ENCODE measurements at places on chromosomes 2 and 18.

DNA sequence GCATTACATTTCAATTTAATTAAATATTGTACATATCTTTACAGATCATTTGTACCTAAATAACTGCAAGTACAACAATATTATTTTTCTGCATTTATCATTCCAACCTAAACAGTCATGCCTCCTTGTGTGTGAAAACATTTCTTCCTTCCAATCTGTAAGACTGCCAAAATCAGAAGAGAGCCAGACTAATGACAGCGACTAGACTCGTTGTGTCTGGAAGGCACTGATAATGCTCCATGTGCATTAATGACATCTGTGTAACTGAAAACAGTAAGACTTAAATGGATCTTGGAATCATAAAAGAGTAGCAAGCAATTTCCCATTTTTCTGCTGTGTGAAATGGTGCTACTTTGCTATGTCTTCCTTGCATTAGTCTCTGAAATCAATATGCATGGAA lies 278.0 kb upstream of the DSEL start:
- H3K4me1 ChIP-seq: no peaks in the 10 kb centered on the region
- DNase-seq: no peak
- H3K36me3 ChIP-seq: no peaks in the 10 kb centered on the region

DNA sequence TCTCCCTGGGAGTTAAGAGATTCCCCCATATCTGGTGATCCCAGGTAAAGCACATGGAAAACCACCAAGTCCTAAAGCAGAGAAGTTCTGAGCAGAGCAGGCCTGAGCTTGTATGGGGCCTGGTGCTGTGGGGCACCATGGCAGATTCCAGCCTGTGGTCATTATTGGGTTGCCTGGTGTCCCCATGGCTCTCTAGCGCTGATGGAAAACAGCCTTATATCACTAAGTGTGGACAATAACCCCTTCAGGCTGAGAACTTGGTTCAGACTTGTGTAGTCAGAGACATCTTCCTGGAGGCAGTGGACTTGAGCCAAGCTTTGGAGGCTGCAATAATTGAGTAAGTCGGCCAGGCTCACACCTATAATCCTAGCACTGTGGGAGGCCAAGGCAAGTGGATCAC lies 96.8 kb downstream of the MCFD2 start:
- DNase-seq: no peak
- H3K4me1 ChIP-seq: no peaks in the 10 kb centered on the region
- no peaks in the 10 kb centered on the region for H3K36me3 ChIP-seq
- no peaks in the 10 kb centered on the region for H3K27me3 ChIP-seq
- no peak overlapping the region for H3K4me3 ChIP-seq

GRCh38 chr2:126858013-126858412 lies 40.7 kb upstream of the TEX51 start:
- H3K27me3 ChIP-seq: no peaks in the 10 kb centered on the region
- peak; percentile 21 for DNase-seq
- H3K36me3 ChIP-seq: no peaks in the 10 kb centered on the region
- H3K27ac ChIP-seq: no peak overlapping the region
- no peaks in the 10 kb centered on the region for H3K4me1 ChIP-seq

GRCh38 chr2:11056614-11057013 lies 98.7 kb upstream of the SLC66A3 start:
- DNase-seq: no peak
- H3K4me3 ChIP-seq: no peak overlapping the region
- H3K4me1 ChIP-seq: no peaks in the 10 kb centered on the region
- no peaks in the 10 kb centered on the region for H3K36me3 ChIP-seq
- H3K27me3 ChIP-seq: peaks cover 2% of the 10 kb centered on the region

GRCh38 chr2:133421516-133422324 lies 146.5 kb downstream of the NCKAP5 start:
- no peaks in the 10 kb centered on the region for H3K27me3 ChIP-seq
- DNase-seq: no peak
- no peaks in the 10 kb centered on the region for H3K36me3 ChIP-seq
- H3K27ac ChIP-seq: peak overlapping the region; percentile 59

GRCh38 chr18:32378705-32379104 lies 92.0 kb downstream of the GAREM1 start:
- H3K27me3 ChIP-seq: no peaks in the 10 kb centered on the region
- peaks cover 14% of the 10 kb centered on the region for H3K4me1 ChIP-seq
- no peak overlapping the region for H3K4me3 ChIP-seq
- no peaks in the 10 kb centered on the region for H3K36me3 ChIP-seq
- DNase-seq: no peak

GRCh38 chr2:115946341-115946740 lies 1503.9 kb downstream of the DPP10 start:
- no peaks in the 10 kb centered on the region for H3K4me1 ChIP-seq
- no peak for DNase-seq
- no peak overlapping the region for H3K4me3 ChIP-seq
- H3K36me3 ChIP-seq: no peaks in the 10 kb centered on the region

- H3K27ac ChIP-seq: no peak overlapping the region
- no peak for DNase-seq
- no peak overlapping the region for H3K4me3 ChIP-seq
- no peaks in the 10 kb centered on the region for H3K36me3 ChIP-seq
- H3K27me3 ChIP-seq: peaks cover 3% of the 10 kb centered on the region
These were observed 58.6 kb upstream of the FBXO11 start for GRCh38 chr2:47964722-47965434.
